ENCODE measurements at places on chromosomes 2 and 18. TPM values are rescaled to one million over a fixed set of nuclear protein-coding genes. Genes with fewer than 3 reads are reported as not detected.

Gene GAREM1
- total RNA-seq: 3.8 TPM

GRCh38 chr2:207416900-207417299 lies 112.9 kb upstream of the CREB1 start:
- DNase-seq: no peak

Gene REEP1
- 0.52 TPM for total RNA-seq

DNA sequence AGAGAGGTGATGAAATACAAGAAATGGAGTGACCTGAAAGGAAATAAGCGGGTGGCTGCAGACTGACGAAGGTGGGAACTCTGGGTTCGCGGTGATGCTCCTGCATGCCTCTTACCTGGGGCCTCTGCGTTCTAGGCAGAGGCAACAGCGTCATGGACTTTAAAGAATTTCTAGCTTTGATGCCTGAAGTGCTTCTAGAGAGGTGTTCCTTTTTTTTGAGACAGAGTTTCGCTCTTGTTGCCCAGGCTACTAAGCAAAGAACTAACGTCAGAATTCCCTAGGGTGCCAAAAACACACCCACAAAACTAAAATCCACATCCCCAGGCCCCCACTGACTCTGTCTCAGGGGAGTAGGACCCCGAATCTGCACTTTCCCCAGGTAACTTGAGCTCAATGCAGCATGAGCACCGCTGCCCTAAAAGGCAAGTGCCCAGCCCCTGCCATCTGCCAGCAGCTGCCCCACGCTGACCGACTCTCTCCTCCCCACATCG lies 110.5 kb upstream of the ID2 start:
- DNase-seq: no peak

Gene PPP1R1C
- total RNA-seq: 2.0 TPM

DNA sequence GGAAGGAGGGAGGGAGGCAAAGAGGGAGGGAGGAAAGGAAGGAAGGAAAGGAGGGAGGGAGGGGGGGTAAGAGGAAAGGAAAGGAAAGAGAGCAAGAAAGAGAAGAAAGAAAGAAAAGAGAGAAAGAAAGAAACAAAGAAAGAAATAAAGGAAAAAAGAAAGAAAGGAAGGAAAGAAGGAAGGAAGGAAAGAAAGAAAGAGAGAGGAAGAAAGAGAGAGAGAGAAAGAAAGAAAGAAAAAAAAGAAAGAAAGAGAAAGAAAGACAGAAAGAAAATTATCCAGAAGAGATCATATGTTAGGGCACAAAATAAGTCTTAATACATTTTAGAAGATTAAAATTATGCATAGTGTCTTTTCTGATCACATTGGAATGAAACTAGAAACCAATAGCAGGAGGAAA lies 24.3 kb upstream of the TFCP2L1 start:
- DNase-seq: no peak

Gene BOD1L2
- total RNA-seq: not detected

Gene GRHL1
- total RNA-seq: 0.40 TPM

- no peak for DNase-seq
These were observed 18.0 kb downstream of the SFXN5 start for GRCh38 chr2:73053316-73054114.

Gene ANKAR
- total RNA-seq: 4.6 TPM

DNA sequence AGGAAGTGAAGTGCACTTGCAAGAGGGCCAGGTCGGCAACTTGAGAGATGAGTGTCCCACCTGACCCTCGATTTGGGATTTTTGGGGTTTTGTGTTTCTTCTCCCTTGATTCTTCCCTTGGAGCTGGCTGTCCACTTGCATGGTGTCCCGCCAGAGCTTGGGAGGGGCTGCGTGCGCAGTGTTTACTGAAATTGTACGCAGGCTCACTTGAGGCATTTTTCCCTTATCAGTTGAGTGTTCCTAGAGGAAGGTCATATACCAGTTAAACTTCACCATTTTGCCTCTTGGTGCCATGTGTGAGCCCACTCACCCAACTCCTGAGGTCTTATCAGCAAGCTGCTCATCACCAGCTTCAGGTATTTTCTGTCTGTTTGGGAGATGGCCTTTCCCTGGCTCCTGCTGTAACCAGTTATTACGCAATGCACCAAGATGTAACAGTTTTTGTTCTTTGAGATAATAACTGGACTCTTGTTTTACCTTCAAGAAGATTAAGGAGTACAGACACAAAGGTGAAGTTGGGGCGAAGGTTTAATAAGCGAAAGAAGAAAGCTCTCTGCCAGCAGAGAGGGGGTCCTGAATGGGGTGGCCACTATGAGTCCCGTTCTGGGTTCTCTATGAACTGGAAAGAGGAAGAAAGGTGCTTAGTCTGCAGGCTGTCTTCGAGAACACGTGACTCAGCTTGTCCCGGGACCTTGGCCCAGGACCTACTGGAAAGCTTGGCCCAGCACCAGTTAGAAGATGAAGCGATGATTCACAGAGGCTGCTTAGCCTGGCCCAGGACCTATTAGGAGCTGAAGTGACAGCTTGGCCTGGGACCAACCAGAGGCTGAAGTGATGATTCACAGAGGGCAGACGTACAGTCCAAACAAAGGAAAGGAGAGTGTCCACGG lies 21.5 kb upstream of the TXNL4A start:
- DNase-seq: peak; percentile 98

Gene DAW1
- total RNA-seq: 0.23 TPM

Gene M1AP
- not detected for total RNA-seq

DNA sequence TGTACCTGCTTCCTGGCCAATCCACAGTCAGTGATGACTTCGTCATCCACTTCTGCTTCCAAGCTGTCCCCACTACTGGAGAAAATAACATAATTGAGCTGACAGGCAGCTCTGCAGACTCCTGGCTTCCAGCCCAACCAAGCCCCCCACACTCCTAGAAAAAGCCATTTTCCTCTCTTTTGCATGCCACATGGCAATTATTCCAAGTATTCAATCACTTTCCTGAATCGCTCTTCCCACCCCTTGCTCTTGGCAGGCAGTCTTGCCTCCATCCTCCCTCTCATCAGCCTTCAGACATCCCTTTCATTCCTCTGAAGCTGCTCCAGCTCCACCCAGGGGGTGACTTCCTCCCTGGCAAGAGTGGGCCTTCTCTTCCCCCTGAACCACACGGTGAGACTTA lies 14.3 kb upstream of the ST8SIA5 start:
- no peak for DNase-seq

- DNase-seq: no peak
These were observed 560.4 kb downstream of the NUP35 start for GRCh38 chr2:183684686-183685085.

Gene IL37
- not detected for total RNA-seq

Gene LINC00305
- not detected for total RNA-seq

DNA sequence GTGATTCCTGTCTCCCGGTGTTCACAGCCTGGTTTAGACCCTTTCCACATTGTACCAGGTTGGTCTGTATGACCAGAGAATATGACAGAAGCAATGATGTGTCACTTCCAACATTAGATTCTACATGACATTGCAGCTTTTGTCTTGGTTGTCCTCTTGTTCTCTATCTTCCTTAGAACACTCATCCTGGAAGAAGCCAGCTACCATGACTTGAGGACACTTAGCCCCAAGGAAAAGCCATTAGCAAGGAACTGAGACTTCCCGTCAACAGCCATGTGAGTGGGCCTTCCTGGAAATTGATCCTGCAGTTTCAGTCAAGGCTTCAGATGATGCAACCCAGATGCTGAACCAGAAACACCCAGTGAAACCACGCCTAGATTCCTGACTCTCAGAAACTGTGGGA lies 143.3 kb downstream of the MREG start:
- DNase-seq: peak; percentile 44

Gene LYPD1
- not detected for total RNA-seq

DNA sequence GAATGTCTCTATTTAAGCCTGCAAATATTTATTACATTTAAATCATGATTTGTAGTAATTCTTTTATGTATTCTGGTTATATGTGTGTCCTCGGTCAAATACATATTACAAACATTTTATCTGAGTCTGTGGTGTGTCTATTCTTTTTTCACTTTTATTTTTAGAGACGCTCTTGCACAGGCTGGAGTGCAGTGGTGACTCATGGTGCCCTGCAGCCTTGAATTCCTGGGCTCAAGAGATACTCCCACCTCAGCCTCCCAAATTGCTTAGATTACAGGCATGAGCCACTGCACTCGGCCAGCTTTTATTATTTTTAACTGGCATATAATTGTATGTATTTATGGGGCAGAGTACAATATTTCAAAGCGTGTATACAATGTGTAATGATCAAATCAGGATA lies 47.5 kb downstream of the ARID5A start:
- DNase-seq: no peak

DNA sequence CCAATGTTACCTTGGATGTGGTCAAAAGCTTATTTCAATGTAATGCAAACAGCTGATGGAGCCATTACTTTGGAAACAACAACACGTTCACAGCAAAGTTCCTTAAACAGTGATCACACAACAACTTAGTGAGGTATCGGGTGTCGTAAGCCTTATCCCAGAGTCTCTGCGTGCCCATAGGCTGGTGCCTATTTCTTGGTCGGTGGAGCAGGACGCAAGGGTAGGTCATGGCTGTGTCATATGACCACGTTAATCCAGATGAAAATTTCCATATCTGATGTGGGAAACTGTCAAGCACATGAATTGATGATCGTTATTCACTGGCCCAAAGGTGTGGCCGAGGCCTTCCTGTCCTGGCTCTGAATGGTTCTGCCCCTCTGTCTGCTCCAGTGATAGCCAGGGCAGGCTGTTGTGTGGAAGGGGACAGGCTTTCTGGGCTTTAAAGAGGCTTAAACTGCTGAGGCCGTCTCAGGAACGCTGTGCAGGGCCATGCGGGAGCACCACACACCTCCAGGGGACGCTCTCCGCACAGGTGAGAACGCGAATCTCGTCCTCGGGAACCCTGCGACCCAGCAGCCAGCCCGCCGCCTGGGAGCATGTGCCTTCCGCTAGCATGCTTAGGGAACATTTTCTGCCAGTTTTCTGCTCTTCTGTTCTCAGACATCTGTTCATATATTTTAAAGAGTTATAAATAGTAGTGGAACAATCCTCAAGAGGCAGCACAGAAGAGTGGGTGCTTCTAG lies 90.6 kb downstream of the KCTD1 start:
- no peak for DNase-seq

- DNase-seq: peak; percentile 69
These were observed 194.1 kb downstream of the CLIP4 start for GRCh38 chr2:29309090-29310029.

DNA sequence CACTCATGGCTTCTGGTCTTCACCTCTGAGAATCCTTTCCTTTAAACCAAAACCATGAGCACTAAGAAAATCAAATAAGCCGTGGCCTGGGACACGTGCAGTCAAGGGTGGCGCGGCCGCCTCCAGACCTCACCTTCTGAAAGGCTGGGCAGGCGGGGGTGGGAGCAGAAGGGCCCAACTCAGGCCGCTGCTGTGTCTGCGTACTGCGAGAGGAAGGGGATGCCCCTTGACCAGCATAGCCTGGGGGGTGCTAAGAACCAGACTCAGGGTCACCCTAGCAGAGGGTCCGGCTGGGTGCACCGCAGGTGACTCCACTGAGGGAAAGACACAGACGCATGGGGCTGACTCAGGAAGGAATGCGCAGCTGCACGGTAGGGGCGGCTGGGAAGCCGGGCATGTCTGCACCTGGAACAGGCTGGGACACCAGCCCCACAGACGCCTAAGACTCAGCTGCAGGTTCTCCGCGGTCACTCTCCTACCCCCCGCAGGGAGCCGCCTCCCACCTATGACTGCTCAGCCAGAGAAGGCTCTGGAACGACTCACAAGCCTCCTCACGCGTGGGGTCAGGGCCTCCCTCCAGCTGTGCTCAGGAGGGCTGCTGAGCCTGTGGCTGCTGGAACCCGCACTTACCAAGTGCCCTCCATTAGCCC lies 432.4 kb upstream of the MYT1L start:
- DNase-seq: no peak

DNA sequence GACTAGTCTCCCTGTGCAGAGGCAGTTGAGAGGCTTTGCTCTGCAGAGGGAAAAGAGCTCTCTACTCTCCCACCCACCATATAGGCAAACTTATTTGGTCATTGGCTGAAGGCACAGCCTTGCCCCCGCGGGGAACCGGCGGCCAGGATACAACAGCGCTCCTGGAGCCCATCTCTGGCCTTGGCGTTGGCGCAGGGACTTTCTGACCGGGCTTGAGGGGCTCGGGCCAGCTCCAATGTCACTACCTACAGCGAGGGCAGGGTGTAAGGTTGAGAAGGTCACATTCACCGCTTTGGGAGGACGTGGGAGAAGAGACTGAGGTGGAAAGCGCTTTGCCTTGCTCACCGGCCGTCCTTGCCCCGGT lies 2.2 kb downstream of the ONECUT2 start:
- DNase-seq: no peak

Gene IL1RL2
- 1.2 TPM for total RNA-seq

DNA sequence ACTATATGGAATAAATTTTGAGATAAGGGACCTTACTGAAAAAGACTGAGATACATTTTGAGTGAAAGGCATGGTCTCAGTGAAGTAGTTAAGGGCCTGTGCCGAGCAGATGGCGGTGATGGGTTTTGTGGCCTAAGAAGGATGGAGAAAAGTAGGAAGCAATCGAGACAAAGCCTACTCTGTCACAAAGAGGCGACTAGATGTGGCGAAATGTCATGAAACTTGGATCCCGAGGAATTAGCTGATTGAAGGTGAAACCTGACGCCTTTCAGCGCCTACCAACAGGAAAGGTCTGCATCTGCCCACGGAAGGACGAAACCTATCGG lies 558 bp upstream of the CEP192 start:
- DNase-seq: no peak

DNA sequence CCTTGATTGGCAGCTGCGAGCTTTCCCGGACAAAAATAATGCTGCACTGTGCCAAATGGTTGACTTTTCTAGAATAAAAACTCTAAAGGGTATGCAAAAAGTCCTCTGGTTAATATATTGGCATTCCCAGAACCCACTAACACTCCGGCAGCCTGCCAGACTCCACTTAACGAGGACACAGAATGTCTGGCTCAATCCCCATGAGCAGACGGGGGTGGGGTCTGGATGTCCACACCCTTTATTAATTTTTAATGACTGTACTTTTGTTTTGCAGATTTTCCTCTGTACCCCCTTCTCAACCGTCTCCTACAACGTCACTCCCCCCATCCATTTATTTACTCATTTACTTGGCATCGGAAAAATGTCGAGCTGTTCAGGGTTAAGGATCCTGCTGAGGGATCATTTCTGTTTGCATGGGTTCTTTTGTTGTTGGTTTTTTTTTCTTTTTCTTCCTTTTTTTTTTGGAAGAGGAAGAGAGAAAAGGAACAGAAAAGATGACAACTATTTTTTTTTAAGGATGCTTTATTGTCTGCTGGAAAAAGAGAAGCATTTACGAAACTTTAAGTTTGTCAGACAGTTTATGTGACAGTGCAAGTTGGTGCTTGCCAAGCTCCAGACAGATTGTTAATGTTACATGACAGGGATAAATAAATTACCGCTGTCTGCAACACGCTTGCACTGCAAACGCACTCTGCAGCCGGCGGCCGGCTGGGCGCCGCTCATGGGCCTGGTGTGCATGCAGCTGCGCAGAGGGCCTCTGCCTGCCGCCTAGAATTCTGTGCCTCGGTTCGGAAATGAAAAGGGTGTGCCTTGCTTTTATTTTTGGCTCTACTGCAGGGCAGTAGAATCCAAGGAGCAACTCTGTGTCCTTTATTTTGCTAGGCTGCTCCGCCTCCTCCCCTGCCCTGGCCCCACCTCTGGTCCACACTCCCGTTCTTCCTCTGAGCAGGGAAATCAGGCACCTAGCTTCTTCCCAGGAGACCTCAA lies 3.6 kb downstream of the LDLRAD4 start:
- DNase-seq: no peak

Gene IER3IP1
- total RNA-seq: 29.2 TPM
